Progenitor cell of endocrine pancreas (in vitro differentiated cells): ENCODE measurements at places on chromosomes 16 and 17.

DNA sequence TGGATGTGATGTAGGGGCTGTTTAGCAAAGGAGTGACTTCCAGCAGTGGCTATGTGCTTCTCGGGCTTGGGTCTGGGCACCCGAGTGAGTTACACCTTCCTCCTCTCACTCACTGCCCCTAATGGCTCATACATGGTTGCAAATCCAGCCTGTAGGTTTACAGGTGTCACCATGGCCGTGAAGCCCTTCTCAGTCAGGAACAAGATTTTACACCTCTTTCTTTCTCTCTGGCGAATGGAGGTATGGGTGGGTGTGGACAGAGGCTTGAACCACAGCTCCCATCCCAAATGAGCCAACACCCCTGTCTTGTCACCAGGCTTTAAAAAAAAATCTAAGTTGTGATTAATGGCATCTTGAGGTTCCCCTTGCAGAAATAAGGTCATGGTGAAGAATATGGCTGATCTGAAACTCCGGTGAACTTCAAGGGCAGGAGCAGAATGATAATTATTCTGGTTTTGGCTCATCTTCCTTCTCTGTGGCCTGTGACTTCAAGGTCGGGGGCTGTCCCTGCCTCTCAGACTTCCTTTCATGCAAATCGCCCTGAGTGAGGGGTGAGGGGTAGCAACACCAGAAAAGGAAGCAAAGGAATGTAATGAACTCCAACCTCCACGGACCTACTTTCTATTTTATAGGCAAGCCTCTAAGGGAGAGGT, 331.2 kb downstream of the MAF start:
- no peak for DNase-seq

DNA sequence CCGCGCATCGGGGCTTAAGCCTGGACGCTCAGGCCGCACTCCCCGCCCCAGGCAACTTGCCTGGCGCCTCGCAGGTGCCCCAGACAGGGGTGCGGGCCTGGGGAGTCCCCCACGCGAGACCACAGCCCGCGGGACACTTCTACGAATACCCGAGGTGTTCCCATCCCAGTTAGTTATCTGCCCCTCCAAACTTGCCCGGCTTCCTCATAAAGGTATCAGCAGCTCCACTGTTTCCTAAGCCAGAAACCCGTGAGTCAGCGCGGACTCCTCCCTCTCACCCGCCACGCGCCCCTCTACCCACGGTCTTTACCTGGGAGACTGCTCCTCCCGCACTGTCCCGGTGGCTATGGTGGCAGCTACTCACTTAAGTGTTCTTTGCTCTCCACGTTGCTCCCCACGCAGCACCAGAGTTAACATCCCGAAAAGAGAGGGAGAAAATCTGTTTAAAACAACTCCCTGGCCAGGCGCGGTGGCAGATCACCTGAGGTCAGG, 1.0 kb upstream of the CREBBP start:
- DNase-seq = no peak

DNA sequence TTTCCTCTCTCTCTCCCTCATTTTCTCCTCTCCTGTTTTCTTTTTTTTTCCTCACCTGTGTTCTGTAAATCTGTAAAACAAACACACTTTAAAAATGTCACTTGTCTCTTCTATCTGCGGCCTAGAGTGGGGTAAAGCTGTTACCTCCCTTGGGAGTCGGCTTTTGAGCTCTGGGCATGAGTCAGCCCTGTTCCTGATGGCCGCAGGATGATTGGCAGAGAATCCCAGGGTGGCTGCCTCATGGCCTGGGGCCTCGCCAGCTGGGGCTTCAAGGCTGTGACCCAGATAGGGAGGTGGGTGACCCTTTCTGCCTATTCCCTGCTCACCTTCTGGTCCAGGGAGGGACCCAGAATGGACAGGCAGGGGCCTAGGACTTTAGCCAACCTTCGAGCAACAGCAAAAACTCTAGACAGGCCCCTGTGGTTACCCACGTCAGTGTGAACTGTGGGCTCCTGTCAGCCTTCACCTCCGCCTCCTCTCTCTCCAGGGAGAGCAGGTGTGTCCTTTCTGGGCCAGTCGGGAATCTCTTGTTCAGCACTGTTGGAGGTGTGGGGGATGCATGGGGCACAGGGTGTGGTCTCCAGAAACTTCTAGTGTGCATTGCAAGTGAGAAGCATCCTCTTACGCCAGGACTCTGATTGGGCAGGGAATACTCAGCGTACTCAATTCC, 87.4 kb downstream of the RAP1GAP2 start:
- DNase-seq = no peak

DNA sequence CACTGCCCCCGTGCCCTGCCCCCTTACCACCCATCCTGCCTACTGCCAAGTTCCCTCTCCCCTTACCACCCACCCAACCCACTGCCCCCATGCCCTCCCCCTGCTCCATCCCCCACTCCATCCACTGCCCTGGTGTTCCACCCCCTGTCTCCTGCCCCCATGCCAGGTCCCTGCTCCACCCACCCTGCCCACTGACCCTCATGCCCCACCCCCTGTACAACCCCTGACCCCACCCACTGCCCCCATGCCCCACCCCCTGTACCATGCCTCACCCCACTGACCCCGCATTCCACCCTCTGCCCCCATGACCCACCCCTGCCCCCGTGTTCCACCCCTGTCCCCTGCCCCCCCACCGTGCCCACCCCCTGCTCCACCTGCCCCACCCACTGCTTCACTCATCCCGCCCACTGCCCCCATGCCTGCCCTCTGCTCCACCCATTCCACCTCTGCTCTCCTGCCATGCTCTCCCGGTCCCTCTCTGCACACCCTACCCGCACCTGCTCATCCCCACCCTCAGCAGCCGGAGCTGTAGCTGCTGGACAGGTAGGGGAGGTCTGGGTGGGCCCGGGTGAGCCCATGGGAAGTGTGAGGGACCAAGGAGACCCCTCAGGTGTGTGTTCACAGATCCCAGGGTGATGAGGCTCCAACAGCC, 7.4 kb upstream of the FN3KRP start:
- DNase-seq = no peak

DNA sequence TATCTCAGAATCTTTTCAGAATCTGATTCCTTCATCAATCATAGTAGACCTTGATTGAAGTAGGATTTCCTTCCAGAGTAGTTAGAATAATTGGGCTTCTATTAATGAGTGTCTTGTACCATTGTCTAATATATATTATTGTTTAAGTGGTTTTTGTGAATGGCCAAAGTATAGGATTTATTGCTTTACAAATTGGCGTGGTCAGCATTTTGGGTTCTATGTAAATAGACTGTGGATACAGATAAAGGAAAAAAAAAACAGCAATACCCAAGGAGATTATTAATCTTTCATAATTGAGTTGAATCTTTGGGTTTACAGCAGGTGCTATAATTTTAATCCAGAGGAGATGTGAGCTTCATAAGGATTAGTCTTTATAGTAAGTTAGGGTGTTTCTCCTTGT, 64.3 kb downstream of the AP2B1 start:
- DNase-seq = no peak

- DNase-seq = no peak
These were observed 35.9 kb upstream of the CHMP6 start for GRCh38 chr17:80955671-80956280.

GRCh38 chr17:43183921-43184320, 12.9 kb downstream of the NBR1 start:
- DNase-seq = no peak

- no peak for DNase-seq
These were observed 549.4 kb upstream of the CDH5 start for GRCh38 chr16:65817066-65817465.

GRCh38 chr17:70091005-70091568, 16.1 kb downstream of the KCNJ16 start:
- DNase-seq = no peak

- no peak for DNase-seq
These were observed 14.0 kb downstream of the LASP1 start for GRCh38 chr17:38883592-38884526.
